GM12878 (cell line): ENCODE measurements at places on chromosomes 13 and 19. TPM values are rescaled to one million over a fixed set of nuclear protein-coding genes. Genes with fewer than 3 reads are reported as not detected.

- no peak within 1 kb of the TSS for H3K27ac ChIP-seq
- H3K36me3 ChIP-seq, result no peaks in the 10 kb centered on the region
- no peaks in the 10 kb centered on the region for H3K4me1 ChIP-seq
- H3K27me3 ChIP-seq, result no peaks in the 10 kb centered on the region
- DNase-seq, result no peak
Observed at GRCh38 chr19:46296722-46297461, at the start of gene HIF3A. TSS of gene HIF3A (plus strand) at chr19:46297042. CDS start at chr19:46297077, 35 bp downstream.

DNA sequence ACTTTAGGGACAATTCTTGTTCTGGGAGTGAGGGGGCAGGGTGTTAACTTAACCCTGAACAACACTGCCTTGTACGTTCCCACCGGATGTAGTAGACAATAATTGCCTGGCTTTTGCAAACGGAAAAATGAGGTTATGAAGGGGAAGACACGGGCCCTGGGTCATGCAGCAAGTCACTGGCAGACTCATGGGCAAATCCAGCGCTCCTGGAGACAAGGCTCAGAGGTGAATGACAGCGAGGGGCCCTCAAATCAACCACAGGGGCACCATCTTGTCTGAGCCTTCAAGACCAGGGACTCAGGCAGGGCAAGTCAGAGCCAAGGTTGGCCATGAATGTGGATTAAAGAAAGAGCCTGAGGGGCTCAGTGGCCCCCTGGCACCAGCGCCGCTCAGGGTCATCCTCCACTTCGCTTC is 2.8 kb downstream of the RASA3 start:
- peaks cover 46% of the 10 kb centered on the region for H3K4me1 ChIP-seq
- no peaks in the 10 kb centered on the region for H3K36me3 ChIP-seq
- no peak for DNase-seq
- peak overlapping the region; percentile 84 for H3K27ac ChIP-seq
- H3K27me3 ChIP-seq, result no peaks in the 10 kb centered on the region
- H3K4me3 ChIP-seq, result peak overlapping the region; percentile 89

DNA sequence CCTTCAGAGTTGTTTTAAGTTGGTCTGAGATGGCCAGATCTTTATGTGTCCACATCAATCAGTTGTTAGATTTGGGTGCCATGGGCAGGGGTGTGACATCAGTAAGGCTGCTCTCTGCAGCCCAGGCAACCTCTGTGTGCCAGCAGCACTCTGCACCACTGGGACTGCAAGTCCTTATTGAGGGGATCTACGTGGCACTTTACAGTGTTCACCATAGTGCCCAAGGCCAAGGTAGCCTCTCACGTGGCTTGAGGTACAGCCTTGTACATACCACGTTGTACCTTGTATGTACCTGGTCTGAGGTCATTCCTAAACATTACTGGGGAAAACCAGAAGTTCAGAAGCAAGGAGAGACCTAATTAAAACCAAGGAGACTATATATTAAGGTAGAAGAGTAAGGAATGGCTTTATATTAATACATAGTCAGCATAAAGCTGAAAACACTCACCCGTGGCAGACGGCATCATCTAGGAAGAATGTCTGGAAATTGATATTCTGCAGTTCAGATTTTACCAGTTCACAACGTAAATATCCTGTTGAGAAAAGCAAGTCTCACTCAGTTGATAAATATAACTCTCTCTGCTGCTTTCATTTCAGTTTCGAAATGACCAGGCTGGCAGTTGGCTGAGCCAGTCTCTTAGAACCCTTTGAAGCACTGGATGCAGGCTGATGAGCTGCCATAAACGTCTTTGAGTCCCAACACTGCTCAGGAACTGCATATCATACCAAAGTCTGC is 128.8 kb downstream of the ZDHHC20 start:
- H3K27ac ChIP-seq, result peak overlapping the region; percentile 53
- peaks cover 30% of the 10 kb centered on the region for H3K4me1 ChIP-seq
- DNase-seq, result peak; percentile 60
- H3K4me3 ChIP-seq, result peak overlapping the region; percentile 37; the same call in 1 of the 2 replicates
- H3K36me3 ChIP-seq, result no peaks in the 10 kb centered on the region

Gene CGB2
- total RNA-seq, result not detected in 2 replicates
